Hematopoietic multipotent progenitor cell treated with erythropoietin and hydrocortisone succinate and interleukin-3 and kit ligand, for 6 days (in vitro differentiated cells): ENCODE measurements at places on chromosomes 12 and 14.

- DNase-seq, result no peak
Measured at GRCh38 chr12:6214633-6215032, 14.4 kb downstream of the CD9 start.

- DNase-seq, result no peak
Measured at GRCh38 chr14:53034688-53035230, 83.9 kb upstream of the FERMT2 start.

- no peak for DNase-seq
Measured at GRCh38 chr12:6426882-6427671, 17.7 kb upstream of the CD27 start.

GRCh38 chr14:66651536-66652220 lies 143.7 kb downstream of the GPHN start:
- no peak for DNase-seq

DNA sequence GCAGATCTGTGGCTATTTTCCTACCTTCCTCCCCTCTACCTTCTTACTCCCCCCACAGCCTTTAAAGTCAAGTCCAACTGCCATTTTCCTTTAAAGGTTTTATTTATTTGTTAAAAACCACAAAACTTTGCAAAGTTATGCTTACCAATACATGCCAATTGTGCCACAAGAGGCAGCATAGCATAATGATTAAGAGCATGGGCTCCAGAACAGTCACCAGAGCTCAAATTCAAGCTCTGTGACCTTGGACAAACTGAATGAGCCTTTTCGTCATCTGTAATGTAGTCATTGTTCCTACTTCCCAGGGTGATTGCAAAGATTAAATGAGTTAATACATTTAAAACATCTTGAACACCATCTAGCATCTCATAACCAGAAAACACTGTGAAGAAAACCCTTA lies 13.0 kb upstream of the FMNL3 start:
- peak; percentile 33 for DNase-seq

GRCh38 chr14:77647853-77648252 lies 31.4 kb upstream of the SPTLC2 start:
- no peak for DNase-seq

GRCh38 chr12:12788131-12788530 lies 2.7 kb downstream of the APOLD1 start:
- no peak for DNase-seq

DNA sequence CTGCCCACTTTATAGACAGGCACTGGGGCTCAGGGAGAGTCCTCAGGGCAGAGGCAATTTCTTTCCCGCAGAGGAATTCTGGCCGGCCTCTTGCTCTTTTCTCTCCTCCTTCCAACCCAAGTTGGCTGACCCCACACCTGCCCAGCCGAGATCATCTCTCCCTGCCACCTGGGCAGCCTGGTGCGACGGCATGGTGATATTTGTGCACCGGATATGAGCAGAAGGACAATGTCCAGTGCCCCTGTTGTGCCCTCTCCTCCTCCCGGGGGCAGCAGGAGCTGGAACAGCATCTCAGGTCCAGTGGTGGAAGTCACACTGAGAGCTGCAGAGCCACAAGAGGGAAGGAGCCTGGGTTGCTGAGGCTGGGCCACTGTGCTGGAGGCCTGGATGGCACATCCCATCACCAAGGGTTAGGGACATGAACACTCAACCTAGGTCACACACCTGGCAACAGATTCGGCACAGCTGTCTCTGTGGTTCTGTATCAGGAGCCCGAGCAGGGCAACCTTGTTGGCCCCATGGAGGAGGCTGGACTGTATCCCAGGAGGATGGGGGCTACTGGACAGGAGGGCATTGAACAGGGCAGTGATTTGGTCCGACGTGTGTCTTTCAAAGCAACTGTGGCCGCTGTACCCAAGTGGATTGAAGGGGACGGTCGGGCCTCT lies 57.7 kb upstream of the DIO3 start:
- DNase-seq, result no peak

DNA sequence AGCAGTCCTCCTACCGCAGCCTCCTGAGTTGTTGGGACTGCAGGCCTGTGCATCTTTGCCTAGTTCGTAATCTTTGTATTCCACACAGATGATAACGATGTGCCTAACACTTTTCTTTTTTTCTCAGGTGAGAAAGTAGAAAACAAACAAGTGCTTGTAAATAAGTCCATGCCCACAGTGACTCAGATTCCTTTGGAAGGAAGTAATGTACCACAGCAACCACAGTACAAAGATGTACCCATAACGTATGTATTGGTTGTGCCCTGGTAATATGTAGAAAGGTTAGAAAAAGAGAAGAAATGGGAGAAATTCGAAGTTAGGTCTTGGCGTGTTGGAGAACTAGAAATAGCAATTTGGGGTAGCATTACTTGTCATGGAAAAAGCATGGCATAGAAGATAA lies 101.6 kb downstream of the POLR3B start:
- no peak for DNase-seq

GRCh38 chr14:81170829-81171195 lies 49.9 kb downstream of the GTF2A1 start:
- no peak for DNase-seq

DNA sequence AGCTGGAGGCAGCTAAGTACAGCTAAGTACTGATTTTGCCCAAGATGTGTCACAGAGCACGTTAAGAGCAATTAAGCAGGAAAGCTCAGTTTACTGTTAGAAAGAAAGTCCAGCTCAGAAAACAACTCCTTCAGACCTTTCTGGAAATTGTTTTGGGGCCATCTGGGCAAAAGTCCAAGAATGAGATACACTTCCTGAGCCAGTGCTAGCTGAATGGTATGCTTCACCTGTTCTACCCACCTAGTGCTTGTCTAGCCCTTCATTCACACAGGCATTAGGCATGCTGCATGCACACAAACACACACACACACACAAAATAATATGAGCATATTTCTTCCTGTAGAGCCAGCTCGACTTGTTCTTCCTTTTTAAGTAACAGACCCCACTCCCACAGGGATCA lies 6.6 kb upstream of the IKZF4 start:
- no peak for DNase-seq

DNA sequence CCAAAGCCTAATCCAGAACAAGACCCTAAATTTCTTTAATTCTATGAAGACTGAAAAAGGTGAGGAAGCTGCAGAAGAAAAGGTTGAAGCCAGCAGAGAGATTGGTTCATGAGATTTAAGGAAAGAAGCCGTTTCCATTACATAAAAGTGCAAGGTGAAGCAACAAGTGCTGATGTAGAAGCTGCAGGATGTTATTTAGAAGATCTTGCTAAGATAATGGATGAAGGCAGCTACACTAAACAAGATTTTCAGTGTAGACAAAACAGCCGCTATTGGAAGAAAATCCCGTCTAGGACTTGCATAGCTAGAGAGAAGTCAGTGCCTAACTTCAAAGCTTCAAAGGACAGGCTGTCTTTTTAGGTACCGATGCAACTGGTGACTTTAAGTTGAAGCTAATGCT lies 65.4 kb upstream of the AMIGO2 start:
- DNase-seq, result no peak

- no peak for DNase-seq
Measured at GRCh38 chr12:32548691-32549281, 130.3 kb upstream of the DNM1L start.

DNA sequence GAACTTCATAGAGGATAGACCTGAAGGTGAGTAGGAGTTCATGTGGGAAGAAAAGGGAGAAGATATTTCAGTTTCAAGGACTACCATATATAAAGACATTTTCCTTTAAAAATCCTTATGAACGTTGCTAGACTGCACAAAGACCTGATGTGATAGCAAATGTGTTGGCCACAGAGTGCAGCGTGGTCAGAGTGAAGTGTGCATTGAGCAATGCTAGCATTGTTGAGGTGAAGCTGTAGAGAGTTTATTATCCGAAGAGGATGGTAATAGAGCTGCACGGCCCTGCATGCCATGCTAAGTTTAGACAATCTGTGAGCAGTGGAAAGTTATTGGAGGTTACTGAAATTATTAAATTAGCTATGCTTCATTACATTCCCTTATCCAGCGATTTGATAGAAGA lies 413.0 kb downstream of the CCDC91 start:
- DNase-seq, result peak; percentile 47

DNA sequence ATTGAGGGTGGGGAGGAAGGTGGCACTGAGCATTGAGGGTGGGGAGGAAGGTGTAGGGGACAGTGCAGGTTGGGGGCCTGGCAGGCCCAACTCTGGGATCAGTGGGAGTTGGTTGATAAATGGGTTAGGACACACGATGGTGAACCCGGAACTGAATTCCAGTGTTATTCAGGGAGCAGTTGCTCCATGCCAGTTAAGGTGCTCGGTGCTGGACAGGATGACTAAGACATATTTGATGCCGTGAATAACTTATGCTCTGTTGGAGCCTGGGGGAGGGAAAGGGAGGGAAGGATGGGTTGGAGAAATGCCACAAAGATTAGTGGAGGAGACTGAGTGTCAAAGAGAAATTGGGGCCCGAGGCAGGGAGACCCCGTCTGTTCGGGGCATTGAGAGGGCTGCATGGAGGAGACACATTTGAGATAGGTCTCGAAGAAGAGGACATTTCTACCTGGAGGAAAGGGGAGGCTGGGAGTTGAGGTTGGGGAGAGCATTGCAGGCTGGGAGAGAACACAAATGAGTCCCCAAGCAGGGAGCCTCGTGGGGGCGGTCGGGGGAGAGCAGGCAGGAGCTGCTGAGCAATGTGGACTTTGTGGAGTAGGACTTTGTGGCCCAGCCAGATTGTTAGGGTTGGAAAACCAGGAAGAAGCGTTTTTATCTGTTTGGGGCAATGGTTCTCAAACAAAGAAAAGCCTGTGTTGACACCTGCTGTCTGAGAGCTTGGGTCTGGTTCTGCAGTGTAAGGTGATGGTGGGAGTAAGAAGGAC lies 65.3 kb downstream of the IQSEC3 start:
- no peak for DNase-seq

- no peak for DNase-seq
Measured at GRCh38 chr14:103684471-103684870, 30.8 kb downstream of the XRCC3 start.

- DNase-seq, result no peak
Measured at GRCh38 chr12:107845980-107846659, 71.6 kb downstream of the ASCL4 start.

DNA sequence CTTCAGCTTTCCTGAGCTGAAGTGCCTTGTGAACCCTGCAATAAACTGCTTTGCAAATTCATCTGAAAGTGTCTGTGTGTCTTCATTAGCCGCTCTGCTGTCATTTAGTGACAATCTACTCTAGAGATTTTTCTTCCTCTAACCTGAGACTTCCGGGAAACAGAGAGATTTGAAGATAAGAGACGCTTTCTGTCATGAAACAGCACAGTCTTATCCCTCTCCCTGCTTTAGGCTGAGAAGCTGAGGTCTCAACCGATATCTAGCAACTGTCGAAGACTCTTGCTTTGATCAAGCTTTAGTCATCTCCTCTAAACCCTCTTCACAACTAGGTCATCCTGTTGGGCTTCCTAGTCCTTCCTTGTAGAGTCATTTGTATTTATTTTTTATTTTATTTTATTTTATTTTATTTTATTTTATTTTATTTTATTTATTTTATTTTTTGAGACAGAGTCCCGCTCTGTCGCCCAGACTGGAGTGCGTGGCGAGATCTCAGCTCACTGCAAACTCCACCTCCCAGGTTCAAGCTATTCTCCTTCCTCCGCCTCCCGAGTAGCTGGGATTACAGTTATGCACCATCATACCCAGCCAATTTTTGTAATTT lies 1.2 kb downstream of the RNASE2 start:
- DNase-seq, result no peak

DNA sequence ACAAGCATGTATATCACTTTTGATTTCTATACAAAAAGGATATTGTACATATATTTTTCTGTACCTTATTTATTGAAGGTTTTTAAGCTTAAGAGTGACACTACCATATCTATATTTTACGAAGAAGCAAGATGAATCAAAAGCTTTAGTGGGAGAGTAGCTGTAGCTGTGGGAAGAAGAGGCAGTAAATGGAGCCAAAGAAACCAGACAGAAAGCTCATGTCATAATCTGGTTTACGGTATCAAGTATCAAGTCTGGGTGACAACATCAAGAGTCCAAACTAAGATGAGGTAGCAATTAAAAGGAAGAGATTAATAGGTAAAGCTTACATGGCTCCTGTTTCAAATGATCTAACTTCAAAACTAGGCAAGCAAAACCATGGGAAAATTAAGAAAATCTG lies 54.8 kb downstream of the CEP83 start:
- no peak for DNase-seq
